Right ventricle myocardium superior (tissue), 1 donor: ENCODE measurements at places on chromosomes 5 and 9.

DNA sequence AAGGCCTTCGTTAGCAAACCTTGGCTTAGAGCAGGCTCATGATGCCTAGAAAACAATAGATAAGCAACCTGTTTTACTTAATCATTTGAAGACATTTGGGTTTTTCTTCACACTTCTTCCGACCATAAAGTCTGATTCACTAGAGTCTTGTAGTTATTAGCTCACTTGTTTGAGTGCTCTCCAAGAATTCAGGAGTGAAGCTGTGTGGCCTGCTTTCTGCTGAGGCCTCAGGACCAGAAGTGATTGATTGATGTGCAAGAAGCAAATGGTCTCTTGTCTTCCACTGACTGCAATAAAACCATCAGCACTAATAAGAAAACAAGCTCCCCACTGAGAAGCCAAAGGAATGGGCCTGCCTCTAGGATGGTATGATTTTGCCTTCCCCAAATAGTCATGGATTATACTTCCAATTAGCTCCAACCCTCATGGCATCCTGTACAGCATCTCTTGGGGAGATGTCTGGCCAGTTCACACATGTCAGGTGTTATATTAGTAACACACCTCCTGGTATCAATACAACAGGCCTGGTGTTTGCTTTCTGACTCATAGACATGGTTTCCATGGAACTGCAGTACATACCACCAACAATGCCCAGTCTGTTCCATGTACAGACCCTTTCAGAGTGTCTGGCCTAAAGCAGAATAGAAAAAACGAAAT lies 317.6 kb downstream of the CWC27 start:
- no peak for DNase-seq

DNA sequence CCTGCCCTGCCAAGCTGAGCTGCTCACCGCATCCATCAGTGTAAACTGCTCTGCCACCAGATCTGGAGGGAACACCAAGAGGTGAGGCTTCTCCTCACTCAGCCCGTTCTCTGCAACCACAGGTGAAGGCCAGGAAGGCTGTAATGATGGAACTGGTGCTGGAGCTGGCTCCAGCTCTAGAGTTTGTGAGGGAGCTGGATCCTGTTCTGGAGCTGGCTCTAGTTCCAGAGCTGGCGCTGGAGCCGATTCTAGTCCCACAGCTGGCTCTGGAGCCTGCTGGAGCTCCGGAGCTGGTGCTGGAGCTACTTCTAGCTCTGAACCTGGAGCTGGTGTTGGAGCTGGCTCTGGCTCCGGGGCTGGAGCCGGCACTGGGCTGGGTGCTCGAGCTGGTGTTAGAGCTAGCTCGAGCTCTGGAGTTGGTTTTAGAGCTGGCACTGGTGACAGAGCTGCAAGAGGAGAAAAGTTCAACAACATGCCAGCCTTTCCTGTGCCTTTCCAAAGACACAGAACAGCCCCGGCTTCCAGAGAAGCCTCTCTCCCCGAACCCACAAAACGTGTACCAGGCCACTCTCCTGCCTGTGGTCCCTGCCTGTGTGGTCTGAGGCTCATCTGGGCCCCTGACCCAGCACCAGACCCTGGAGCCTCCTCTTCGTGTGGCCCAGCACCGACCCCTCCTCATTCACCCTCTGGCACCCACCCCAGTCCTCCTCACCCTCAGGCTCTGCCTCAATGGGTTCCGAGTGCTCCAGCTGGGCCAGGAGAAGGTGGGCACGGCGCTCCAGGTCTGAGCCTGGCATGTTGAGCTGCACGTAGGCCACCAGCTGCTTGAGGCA lies 12.9 kb downstream of the RALGDS start:
- peak; percentile 27 for DNase-seq

GRCh38 chr5:37771731-37772130 lies 68.1 kb downstream of the GDNF start:
- DNase-seq = no peak

DNA sequence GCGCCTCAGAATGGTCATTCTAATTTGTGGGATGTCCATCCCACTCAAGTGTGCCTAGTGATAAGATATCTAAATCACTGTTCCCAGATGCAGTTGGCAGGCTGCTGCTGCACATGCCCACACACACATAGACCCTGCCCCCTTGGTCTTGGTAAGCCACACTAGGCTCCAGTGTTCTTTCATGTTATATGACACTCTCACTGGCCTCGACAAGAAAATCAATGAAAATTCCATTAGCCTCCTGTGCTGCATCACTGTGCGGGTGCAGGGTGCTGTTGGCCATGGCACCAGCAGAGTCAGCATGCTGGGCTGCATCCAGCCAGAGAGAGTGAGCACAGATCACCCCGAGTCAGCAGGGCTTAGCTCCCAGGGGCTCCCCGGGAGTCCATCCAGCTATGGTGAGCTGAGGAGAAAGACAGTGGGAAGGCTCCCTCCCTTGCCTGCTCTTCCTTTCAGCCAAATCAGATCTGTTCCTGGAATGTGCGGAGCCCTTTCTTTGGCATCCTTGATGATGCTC lies 59.9 kb downstream of the ABLIM3 start:
- no peak for DNase-seq
